ENCODE measurements at places on chromosomes 16 and 17. TPM values are rescaled to one million over a fixed set of nuclear protein-coding genes. Genes with fewer than 3 reads are reported as not detected.

- peak; percentile 75 for DNase-seq
These were observed 14.4 kb downstream of the MIS12 start for GRCh38 chr17:5500589-5501391.

GRCh38 chr16:26530584-26531289, 536.0 kb upstream of the C16orf82 start:
- DNase-seq, result no peak

DNA sequence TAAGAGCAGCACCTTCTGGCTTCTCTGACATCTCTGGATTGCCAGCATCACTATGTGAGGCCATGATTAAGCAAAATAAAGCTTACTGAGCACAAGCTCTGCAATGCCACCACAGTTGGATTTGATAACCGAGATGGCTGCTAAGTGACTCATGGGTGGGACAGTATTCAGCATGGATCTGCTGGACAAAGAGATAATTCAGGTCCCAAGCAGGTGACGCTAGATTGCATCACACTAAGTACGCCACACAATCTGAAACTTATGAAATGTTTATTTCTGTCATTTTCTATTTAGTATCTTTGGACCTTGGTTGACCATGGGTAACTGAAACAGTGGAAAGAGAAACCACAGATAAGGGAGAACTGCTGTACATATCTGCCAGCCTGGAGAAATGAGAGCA, 27.4 kb downstream of the CDRT15 start:
- no peak for DNase-seq

DNA sequence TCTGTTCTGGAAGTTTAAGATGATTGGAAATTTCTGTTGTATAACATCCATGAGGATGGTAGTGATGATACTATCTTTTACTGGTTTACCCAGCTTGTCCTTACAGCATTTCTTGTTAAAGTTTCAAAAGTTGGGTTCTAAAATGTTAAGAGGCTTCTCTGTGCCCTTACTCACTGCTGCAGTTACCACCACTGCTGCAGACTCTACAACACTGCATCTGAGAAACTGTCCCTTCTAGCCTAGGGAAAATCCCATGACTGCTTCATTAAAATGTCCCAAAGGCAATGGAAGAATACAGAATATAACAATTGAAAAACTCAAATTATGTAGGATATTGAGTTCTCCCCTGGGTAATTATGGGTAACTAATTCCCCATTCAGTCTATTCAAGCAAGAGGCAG, 3.8 kb upstream of the NSRP1 start:
- no peak for DNase-seq

DNA sequence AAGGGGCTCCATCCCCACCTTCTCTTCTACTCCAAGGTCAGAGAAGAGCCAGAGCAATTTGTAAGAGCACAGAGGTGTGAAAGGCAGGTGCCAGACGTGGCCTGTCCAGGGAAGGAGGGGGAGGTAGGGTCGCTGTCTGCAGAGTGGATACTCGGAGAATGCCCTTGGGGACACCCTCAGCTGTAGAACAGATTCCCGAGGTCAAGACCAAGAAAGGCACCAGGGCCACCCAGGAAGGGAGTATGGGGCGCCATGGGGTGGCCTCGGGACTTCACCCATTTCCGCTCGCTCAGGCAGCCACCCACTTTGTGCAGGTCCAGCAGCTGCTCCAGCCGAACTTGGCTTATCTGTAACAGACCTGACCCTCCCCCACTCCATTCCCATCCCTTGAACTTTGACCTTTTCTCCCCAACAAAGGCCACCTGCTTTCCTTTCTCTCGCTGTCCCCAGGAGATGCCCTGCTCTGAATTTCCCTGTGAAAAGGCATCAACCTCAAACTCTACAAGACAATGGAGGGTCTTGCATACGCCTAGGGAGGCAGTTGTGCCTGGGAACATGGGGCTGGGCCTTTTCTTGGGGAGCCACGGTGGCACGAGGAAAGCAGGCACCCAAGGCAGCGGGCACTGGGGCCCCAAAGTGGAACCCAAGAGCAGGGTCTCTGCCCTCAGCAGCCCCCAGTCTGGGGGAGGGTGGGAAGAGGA, 11.3 kb upstream of the AXIN2 start:
- no peak for DNase-seq

- no peak for DNase-seq
These were observed 8.6 kb downstream of the KRT10 start for GRCh38 chr17:40813804-40814203.

- no peak for DNase-seq
These were observed 15.3 kb downstream of the FOXN1 start for GRCh38 chr17:28521311-28522085.

- no peak for DNase-seq
These were observed 3.1 kb upstream of the HOXB2 start for GRCh38 chr17:48547808-48548522.

DNA sequence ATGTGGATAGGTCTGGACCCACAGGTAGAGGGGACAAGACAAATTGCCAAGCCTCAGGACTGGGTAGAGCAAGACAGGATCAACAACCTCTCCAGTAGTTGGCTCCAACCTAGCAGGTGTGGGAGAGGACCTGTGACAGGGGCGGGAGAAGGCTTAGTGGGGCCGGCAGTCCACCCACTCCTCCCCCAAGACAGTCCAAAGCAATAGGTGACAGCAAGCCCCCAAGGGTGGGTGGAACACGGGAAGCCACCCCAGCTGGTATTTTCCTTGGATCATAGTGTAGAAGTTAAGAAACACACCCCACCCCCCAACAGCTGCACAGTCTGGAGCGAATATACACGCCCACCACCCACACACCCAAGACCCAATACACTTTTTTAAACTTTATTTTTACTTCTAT, 4.1 kb upstream of the STX4 start:
- no peak for DNase-seq

Gene NPIPB13
- 0.17 TPM for polyA plus RNA-seq

DNA sequence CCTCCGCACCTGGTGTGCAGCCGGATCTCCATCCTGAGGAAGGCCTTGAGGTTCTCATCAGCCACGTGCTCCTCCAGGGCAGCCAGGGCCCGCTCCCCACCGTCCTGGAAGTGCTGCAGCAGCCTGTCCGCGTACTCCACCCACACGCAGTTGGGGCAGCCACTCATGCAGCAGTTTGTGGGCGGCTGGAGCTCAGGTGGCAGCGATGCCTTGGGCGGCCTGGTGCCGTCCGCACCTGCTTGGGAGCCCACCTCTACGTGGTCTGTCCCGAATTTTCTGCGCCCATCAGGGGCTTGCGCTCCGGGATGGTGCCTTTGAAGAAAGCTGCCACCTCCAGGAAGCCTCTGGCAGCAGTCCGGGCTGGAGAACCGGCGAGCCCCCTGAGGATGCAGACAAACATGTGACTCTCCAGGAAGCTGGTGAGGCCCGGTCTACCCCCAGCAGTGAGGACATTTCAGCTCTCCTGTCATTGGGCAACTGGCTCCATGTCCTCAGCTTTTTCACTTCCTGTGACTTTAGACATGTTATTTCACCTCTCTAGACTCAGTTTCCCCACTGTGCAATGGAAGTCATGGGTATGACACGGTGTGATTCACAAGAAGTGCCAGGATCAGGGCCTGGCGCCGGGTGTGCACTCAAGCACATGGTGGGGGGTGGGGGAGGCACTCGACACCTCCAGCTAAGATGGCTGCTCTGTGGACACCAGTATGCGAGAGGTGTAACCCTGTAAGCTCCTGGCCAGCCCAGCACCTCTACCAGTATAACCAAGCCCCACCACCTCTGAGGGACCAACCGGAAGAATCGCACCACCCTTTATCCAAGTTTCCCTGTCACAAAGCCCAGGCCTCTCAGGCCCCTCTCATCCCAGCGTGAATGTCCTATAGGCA, 957 bp downstream of the OXLD1 start:
- no peak for DNase-seq

Gene KRT32
- polyA plus RNA-seq, result not detected

GRCh38 chr16:82045465-82045864, 10.4 kb downstream of the HSD17B2 start:
- DNase-seq, result no peak

- no peak for DNase-seq
These were observed 51.9 kb upstream of the ADORA2B start for GRCh38 chr17:15892731-15893657.

- no peak for DNase-seq
These were observed 58.5 kb downstream of the ADAMTS18 start for GRCh38 chr16:77376358-77376757.

Gene ATP6V0A1
- polyA plus RNA-seq, result 67.4 TPM

Gene NEUROD2
- polyA plus RNA-seq, result not detected

GRCh38 chr16:55056585-55057401, 126.1 kb downstream of the IRX5 start:
- DNase-seq, result no peak

DNA sequence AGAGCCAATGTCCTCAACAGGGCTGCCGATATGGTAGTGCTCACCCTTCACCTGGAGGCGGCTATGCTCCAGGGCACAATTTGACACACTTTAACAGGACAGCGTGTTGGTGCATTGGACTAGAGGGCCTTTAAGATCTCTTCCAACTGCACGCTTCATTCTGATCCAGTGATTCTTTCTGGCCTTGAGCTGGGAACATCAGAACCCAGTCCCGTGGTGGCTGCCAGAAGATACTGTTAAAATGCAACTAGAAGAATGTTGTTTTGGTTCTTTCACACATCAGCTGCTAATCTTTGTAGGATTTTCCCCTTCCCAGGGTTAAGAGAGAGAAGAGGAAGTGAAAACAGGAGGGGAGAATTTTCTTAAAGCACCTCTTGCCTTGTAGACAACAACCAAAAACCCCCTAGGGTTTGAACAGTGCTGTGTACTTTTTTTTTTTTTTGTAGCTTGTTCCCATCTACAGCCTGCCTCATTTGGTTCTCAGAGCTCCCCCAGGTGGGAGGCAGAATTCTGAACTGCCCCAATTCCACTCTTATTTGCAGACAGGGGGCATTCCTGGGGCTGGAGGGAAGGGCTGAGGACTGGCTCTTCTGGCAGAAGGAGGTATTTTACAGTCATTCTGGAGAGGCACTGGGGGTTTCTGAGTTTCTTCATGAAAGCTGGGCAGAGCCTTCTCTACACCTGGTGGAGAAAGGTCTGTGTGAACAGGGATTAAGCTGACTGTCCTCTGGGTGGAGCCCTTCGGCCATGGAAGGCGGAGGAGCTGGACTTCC, 32.4 kb downstream of the SMARCE1 start:
- peak; percentile 89 for DNase-seq

DNA sequence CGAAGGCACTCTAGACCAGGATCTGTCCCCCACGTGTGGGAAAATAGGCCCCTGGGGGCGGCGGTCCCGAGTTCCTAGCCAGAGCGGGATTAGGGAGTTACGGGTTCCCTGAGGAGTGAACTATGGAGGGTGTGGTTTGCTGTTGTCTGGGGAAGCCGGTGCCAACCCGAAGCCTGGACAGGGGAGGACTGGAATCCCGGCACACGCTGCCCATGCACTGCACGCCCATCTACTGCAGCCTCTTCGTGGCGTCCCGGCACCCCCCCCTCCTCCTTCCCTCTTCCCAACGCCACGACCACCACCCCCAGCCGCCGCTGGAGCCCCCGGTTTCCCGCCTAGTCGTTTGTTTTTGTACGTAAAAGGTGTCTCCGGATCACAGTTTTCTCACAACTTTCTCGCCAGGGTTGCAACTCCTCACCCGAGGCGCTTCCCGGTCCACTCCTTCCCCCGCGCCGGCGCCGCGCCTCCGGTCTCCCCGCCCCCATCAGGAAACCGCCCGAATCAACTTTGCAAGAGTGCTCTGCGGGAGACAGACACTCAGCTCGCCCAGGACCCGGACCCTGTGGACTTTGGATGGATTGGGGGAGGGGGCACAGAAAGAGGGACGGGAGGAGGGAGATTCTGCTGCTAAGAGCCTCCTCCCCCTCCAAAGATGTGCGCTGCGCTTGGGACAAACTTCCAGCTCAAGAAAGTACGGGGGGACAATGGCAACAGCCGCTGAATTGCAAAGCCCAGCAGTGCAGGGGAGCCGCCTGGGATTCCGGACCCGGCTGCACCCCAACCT, 1.4 kb upstream of the LHX1 start:
- no peak for DNase-seq

DNA sequence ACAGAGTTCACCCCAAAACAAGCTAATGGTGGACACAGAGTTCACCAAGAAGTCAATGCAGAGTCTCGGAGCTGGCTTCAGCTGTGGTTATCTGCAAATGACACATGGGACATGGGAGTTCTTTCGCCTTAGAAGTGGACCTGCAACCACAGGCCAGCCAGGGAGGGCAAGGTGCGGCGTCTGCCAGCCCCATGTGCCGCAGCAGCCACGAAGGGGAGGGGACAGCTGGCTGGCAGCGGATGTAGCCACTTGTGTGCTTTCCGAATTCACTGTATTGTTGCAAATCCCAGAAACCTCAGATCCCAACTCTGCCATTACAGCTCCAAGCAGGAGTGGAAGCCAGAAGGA, 24.8 kb downstream of the LMF1 start:
- DNase-seq, result no peak

DNA sequence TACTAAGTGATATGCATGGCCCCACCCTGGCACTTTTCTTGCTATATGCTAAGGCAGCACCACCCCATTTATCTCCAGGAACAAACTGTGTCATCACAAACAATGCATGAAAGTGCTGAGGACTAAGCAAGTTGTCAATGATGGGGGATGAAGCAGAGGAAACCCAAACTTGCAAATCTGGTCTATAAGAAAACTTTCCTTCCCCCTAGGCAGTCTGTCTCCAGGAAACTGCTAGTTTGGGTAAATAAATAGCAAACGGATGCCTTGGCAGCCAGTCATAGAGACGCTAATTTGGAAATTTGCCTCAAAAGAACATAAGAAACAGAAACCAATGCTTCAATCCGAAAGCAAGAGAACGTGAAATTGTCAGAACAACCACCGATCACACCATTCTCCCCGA, 5.6 kb upstream of the HSBP1 start:
- no peak for DNase-seq

DNA sequence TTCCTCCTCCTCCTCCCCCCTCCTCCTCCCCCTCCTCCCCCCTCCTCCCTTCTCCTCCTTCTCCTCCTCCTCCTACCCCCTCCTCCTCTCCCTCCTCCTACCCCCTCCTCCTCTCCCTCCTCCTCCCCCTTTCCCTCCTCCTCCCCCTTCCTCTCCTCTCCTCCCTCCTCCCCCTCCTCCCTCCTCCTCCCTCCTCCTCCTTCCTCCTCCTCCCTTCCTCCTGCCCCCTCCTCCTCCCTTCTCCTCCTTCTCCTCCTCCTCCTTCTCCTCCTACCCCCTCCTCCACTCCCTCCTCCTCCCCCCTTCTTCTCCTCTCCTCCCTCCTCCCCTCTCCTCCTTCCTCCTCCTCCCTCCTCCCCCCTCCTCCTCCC, 6.6 kb upstream of the PDP2 start:
- no peak for DNase-seq

DNA sequence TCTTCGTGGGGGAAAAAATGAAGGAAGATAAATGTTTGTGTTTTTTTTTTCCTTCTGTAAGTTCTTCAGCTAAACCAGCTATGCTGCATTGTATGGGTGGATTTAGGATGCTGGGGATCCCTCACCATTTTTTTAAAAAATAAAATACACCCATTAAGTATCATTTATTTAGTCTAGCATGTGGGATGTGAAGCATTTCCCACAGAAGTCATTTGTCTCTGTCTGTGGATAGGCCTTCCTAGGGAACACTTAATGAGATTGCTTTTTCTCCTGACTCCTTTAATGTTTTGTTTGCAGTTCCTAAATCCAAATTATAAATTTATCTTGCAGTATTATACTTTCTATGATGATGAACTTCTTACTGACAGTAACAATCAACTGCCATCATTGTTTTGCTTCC, 146.7 kb downstream of the PPM1E start:
- no peak for DNase-seq

All from naive B cell (primary cell).